ENCODE measurements at places on chromosomes 16 and 17.

DNA sequence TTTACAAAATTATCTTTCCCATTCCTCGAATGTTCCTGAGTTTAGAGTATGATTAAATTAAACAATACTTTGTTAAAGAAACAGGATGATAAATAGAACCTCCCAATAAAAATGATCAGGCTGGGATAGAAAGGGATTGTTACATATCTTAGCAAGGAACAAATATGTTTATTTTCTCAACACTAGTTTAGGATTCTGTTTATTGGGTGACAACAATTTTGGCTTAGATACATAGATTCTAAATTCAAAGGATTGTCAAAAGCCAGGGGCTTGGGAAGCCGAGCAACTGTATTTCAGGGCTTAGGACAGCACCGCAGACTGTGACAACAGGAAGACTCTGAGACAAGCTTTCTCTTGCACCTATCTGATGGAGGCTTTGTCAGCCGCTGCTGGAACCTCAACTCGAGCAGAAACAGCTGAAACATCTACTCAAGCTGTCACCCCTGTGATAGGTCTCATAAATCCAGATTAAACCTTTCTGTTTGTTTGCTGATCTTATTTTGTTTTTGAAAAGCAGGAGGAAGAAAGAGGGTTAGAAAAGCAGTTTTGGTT, 562.8 kb upstream of the ZFHX3 start:
- no peak for DNase-seq

GRCh38 chr17:78808163-78808562, 26.1 kb upstream of the CYTH1 start:
- no peak for DNase-seq

GRCh38 chr17:28763137-28763799, 19.5 kb downstream of the TRAF4 start:
- no peak for DNase-seq

- no peak for DNase-seq
Measured at GRCh38 chr16:78307824-78308528, 208.5 kb downstream of the WWOX start.

DNA sequence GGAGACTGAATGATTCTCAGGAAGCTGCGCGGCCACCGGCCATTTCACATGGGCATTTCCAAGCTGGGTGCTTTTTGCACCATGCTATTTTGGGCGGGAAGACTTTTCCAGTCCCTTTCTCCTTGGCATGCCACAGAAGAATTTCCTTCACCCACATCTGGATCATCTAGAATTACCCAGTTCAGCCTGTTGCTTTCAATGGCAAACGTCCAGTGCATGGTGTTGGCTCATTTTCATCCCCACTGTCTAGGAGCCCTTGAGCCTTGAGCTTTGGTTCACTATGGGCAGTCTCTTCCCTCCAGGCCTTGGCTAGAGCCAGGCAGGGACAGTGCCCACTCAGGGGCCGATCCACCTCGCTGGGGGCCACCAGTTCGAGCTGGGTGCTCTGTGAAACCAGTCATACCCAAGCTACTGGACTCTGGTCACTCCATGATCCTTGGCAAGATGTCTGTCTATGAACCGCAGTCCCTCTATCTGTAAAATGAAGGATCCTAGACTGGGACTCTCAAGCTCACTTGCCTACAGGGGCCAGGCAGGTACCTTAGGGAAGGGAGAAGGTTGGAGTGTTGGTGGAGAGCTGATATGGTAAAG, 71.1 kb downstream of the CYLD start:
- DNase-seq = no peak

DNA sequence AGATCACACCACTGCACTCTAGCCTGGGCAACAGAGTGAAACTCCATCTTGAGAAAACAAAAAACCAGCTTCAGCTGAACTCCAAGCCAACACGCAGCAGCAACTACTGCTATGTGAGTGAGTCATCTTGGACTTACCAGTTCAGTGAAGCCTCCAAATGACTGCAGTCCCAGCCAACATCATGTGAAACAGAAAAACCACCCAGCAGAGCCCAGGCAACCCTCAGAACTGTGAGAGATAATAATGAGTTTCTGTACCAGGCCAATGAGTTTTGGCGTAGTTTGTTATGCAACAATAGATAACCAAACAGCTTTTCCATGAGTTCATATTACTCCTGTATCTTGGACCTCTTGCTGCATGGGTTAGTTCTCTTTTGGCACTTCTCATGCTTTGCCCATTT, 23.3 kb downstream of the PHF12 start:
- peak; percentile 33 for DNase-seq

- no peak for DNase-seq
Measured at GRCh38 chr16:51430716-51431369, 279.8 kb upstream of the SALL1 start.

DNA sequence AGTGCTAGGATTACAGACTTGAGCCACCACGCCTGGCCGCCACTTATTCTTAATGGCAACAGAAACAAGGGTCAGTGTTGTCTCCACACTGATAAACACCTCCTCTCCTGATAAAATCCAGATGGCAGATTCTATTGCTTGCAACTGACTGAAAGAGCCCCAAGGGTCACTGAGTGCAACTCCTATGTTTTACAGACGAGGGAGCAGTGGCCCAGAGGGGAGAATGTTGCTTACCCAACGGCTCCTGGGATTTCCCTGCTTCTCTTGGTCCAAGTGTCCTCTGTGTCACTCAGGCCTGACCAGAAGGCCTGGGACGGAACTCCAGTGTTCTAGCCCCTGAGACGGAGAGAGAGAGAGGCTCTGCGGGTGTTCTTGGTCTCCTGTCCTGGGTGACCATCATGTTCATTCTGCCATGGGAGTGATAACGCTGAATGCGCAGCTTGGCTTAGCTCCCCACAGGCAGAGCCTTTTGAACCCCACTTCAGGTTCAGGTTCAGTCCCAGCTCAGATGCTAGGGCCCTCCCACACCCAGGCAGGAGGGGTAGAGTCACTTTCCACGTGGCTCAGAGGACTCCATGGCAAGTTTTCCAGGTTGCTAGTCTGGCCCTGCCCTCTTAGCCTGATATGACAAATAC, 77.3 kb upstream of the NLRP1 start:
- DNase-seq = no peak
